ENCODE measurements at places on chromosomes 5 and 9.

- no peak for DNase-seq
Measured at GRCh38 chr5:40202814-40203440, 476.8 kb upstream of the PTGER4 start.

- peak; percentile 23 for DNase-seq
Measured at GRCh38 chr5:155729684-155730059, 597.3 kb upstream of the SGCD start.

DNA sequence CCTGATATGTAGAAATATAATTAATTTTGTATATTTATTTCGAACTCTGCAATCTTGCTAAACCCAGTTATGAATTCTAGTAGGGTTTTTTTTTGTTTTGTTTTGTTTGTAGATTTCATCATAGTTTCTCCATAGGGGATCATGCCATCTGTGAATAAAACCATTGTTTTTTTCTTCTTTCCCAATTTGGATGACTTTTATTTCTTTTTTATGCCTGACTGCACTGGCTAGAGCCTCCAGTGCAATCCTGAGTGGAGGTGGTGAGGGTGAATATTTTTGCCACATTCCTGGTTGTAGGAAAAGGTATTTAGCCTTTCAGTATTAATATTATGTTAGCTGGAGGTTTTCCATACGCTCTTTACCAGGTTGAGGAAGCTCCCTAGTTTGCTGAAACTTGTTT, 70.0 kb upstream of the GFPT2 start:
- no peak for DNase-seq

DNA sequence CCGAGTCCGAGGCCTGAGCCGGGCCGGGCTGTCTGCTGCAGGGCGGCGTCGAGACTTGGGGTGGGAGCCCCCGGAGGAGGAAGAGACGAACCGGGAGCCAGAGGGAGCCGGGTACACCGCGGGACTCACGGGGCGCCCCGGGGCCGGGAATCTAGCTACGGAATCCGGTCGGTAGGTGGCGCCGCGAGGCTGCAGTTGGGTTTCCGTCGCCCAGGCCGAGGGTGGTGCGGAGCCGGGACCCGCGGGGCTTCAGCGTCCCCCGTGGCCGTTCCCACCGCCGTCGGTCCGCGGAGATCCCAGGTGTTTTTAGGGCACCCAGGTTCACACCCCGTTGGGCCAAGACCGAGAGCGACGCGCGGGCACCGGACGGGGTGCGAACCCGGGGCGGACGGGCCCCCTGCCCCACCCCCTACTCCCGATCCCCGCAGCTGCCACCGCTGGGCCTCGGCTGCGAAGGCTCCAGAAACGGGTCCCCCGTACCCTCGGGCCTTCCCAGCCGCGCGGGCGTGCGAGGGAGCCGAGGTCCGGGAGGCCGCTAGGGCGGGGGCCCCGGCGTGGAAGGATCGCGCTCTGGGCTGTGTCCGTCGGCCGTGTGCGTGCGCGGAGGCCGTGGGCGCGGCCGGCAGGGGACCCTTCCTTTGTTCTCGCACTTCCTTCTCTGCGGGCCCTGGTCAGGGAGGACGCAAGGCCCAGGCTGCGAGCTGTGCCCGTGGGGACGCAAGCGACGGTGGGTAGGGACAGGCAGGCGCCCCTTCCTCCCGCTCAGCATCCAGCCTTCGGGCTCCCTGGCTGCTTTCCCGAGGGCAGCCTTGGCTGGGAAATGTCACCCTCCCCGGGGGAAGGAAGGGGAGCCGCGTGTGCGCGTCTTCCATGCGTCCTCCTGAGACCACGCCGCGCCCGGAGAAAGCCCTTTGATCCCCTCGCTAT, 146.6 kb downstream of the GAPVD1 start:
- DNase-seq: peak; percentile 24

DNA sequence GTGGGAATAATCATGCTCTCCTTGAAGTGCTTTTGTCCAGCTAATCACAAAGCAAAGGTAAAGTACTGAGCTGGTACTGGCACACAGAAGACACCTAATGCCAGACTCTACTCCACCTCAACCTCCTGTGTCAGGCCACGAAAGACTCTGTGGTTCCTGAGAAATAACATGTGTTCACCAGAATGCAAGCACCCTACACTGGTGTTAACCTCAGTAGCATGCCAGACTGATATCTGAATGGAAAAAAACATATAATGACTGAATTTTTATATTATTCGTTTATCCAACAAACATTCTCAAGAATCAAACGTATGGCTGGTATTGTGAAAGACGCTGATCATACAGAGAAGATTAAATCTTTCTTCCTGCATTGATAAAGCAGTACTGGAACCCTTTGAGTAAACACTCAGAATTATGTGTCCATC, 97.1 kb upstream of the IFNE start:
- no peak for DNase-seq

GRCh38 chr5:139335811-139336210, 5.8 kb upstream of the PAIP2 start:
- DNase-seq: no peak

- no peak for DNase-seq
Measured at GRCh38 chr5:72623936-72624335, 116.7 kb upstream of the ZNF366 start.

- DNase-seq: no peak
Measured at GRCh38 chr9:13911473-13911872, 402.5 kb downstream of the NFIB start.

GRCh38 chr9:92292338-92293074, 991 bp downstream of the IARS1 start:
- no peak for DNase-seq

GRCh38 chr5:157793301-157793700, 49.8 kb downstream of the LSM11 start:
- no peak for DNase-seq

DNA sequence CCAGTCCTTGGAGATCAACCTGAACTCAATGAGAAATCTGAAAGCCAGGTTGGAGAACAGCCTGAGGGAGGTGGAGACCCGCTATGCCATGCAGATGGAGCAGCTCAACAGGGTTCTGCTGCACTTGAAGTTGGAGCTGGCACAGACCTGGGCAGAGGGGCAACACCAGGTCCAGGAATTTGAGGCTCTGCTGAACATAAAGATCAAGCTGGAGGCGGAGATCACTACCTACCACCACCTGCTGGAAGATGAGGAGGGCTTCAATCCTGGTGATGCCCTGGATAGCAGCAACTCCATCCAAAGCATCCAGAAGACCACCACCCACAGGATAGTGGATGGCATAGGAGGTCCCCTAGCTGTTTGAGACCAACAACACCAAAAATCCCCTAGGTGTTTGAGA, 30.5 kb upstream of the SPZ1 start:
- no peak for DNase-seq

DNA sequence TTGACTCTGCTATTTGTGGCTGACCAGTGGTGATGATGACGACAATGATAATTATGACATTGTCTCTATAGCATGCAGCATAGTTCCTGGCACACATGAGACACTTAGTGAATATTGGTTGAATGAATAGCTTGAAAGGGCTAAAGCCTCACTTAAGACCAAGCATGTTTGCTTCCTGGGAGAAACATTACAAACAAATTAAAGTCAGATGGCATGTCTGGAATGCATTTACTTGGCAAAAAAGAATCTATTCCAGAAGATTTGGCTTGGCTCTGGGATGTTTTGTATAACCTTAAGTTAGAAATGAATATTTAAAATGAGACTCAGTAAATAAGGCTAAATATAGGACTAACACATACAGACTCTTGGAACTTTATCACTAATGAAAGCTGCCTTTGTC, 21.6 kb downstream of the GAS1 start:
- no peak for DNase-seq

DNA sequence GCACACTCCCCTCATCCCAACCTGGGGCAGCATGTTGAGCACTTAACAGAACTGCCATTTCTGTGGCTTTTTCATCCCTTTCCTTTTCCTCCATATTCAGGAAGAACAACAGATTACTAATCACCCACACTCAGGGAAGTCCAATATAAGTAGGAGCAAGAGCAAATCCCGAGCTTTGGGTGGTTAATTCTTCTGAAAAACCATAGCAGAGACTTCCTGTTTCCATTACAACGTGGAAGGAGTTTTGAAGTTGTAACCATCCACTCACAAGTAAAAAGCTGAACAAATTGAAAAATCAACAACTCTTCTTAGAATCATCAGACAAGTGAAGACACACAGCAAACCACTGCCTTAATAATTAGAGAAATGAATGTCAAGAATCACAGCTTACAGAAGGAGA, 8.2 kb downstream of the CTSL start:
- no peak for DNase-seq

- no peak for DNase-seq
Measured at GRCh38 chr5:89721931-89722330, 687.6 kb downstream of the CETN3 start.

- DNase-seq: no peak
Measured at GRCh38 chr9:119160551-119160950, 208.7 kb downstream of the BRINP1 start.

All from NCI-H748 treated with DMSO at 0.1 percent for 48 hours (cell line).